ENCODE measurements at places on chromosomes 3 and 15.

DNA sequence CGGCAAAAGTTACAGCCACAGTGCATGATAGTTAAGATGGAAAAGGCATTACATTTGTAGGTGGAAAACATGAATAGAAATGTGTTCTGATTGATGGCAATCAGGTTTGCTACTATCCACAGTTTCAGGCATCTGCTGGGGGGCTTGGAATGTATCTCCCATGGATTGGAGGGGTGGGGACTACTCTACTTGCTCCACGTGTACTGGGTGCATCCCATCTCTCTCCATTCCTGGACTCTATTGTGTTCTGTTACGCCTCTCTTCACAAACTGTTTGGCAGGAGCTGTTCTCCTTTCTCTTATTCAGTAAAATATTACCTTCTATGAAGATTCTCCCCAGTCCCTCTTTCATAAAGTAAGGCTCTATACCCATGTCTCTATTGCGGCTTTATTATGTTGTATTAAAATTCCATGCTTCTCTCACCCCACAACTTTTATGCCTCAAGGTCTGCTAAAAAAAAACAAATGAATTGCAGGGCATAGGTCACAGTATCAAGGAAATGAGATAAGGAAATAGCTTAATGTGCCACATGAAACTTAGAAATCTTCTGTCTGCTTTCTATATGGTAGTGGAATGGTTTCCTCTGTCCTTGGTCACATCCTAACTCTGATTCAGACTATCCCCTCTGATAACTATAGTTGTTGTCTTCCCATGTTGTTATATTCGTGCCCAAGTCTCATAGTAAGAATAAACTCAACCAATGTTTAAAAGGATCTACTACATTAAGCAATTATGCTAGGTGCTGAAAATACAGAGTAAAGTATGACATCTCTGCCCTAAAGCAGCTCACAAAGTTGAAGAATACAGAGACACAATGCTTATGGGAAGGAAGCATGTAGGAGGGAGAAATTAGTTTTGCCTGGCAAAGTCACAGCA lies 43.2 kb downstream of the LRRFIP2 start:
- no peak for DNase-seq

- no peak for DNase-seq
Measured at GRCh38 chr15:84111575-84111974, 124.0 kb upstream of the GOLGA6L4 start.

- DNase-seq = no peak
Measured at GRCh38 chr3:194220901-194221326, 85.0 kb downstream of the HES1 start.

- no peak for DNase-seq
Measured at GRCh38 chr15:63338170-63338569, 43.5 kb downstream of the CA12 start.

GRCh38 chr3:45644791-45645201 lies 44.4 kb upstream of the SACM1L start:
- DNase-seq = no peak

DNA sequence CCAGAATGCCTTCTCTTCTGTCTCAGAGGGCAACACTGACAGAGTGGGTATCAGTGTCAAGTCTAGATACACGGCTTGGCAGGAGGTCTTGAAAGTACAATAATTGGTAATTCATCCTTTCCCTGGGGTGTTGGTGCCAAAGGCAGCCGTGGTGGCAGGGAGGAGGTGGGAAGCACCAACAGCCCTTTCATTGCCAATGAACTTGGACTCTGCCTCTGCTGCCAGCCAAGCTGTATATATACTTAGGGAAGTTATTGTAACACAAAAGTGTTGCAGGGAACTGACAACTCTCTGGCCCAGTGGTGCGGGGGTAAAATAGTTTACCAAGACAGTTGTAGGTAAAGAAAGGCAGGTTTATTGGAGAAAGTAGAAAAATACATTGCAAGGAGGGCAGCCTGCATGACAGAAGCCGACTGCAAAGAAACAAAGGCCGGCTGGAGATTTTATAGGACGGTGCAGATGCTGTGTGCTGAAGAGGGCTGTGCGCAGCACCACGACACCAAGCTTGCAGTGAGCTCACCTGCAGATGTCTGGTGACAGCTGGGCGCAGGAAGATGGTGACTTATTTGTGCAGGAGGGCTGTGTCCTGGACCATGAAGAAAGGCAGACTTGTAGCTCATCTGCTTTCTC lies 4.0 kb upstream of the FAM3D start:
- no peak for DNase-seq

DNA sequence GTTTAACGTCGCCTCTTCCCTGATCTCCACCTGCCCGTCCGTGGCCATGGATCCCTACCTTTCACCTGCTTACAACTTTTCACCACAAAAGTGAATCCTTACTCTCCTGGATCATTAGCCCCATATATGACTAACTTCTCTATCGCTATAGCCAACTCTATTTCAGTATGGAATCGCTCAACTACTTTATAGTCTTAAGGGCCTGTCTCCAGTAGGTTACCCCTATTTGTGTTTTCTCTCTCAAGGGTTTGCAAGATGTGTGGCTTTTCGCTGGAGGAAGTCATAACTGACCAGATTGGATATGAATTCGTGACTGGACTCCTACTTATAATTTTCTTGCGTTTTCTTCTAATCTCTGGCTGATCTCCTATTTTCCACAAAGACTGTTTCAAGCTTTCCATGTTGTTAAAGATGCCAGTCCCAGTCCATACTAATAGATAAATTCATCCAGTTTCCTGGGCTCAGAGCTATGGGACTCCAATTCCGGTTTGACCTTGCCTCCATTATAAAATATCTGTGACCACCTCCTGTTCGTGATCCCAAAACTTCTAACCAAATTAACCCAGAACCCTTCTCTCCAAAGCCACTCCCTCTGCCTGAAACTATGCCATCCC lies 1.3 kb upstream of the STAG1 start:
- no peak for DNase-seq

GRCh38 chr15:25864966-25865365 lies 1.8 kb upstream of the ATP10A start:
- no peak for DNase-seq

DNA sequence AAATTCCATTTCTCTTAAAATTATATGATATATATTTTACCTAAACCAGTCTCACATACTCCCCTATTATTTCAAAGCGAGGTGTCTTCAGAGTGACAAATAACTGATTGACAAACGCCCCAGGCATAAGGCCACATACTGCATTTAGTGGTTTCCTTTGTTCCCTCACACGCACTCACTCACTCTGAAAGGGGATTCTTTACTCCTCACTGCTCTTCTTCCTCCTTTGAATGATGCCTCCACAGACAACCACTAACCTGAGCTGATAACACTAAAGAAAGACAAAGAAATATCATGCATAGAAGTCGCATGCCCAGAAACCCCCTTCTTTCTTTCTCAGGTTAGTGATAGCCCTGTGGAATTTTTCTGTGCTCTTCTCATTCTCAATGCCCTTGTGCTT lies 24.1 kb upstream of the BBX start:
- no peak for DNase-seq

DNA sequence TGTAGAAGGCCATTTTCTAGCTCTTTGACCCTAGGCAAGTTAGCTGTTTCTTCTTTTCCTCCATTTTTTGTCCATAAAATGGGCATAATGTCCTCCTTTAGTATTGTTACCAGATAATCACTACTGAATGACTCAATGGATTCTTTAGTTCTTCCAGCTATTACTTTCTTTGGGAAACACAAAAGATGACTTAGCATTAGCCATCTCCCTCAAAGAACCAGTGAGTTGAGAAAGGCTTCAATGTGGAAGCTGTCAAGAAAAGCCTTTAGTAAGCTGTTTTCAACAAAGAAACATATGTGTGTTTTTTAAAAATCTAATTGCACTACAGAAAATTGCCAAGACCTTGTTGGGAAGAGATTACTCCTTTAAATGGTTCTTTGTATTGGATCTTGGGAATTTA lies 135.7 kb downstream of the SLC9A9 start:
- DNase-seq = no peak

DNA sequence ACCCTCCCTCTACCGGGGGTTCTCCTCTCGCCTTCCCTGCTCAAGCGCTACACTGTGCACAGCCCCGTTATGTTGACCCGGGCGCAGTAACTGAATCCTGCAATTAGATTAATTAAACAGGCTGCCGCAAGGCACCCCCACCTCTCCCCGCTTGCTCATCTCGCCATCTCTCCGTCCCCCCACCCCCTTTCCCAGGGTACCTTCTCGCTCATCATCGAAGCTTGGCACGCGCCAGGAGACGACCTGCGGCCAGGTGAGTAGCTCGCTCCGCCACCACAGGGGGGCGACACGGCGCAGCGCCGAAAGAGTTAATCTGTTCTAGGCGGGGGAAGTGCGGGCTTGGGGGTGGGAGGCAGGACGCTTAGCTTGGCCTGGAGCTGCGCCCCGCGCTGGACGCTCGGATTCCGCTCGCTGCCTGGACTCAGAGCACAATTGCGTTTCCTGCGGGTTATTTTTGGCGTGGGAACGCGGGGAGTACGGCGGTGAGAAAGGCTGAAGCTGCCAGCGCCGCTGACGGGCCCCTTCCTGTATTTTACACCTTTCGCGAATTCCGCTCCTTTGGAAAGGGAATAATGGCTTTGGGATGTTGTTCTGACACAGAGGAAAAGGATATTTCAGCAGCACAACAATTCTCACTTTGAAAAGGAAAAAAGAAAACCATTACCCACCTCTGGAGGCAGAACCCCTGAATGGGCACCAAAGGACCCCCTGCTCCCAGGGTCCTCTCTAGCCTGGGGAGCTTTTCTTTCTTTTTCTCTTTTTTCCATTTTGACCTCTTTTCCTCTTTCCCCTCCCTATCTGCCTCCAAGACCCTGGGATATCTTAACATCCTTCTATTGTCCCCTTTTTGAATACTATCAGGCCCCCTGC lies 1.5 kb downstream of the DLL4 start:
- DNase-seq = no peak

DNA sequence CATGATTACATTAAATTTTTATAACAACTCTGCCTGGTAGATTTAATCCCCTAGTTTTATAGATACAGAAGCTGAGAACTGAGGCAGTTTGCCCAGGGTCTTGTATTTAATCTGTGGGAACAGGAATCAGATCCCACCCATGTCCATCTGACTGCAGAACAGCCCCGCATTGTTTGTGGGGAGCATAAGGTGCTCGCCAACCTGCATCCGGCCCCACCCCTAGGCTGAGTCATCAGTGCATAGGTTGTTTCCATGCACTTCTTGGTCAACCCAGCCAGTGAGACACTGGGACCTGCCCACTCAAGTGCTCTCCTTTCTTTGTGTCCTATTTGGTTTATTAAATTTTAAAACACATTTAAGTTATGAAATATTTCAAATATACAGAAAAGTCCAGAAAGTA lies 266.2 kb downstream of the OPA1 start:
- no peak for DNase-seq

DNA sequence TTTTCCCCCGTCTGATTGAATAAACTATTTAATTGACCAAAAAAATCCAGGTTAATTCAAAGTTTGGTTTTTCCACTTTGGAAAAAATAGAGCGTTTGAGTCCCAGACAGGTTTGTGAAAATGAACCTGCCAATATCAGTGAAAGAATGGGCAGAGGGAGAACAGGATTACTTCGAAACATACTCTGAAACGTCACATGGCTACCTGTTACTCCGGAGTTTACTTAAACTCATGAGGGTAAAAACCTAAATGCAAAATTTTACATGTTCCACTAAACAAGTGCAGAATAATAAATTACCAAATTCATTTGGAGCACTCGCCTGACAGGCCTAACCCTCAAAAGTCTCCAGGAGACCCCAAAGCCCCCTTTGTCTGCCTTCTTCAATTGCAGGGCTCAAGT lies 419.9 kb downstream of the MECOM start:
- no peak for DNase-seq

DNA sequence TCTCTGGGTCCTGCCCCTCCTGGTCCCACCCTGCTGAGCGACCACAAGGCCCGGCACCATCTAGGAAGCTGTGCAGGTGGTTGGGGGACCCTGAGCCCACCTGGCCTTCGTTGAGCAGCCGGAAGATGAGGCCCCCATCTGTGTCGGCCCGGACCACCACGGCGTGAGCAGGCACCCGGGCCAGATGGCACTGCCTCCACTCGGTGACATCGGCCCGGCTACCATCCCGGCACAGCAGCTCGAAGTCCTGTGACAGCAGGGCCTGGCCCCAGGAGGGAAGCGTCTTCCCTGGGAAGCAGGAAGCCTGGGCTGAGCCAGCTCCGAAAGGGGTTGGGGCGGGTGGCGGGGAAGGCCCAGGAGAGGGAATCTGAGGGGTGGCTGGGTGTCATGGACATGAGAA lies 12.6 kb downstream of the MELTF start:
- DNase-seq = no peak

DNA sequence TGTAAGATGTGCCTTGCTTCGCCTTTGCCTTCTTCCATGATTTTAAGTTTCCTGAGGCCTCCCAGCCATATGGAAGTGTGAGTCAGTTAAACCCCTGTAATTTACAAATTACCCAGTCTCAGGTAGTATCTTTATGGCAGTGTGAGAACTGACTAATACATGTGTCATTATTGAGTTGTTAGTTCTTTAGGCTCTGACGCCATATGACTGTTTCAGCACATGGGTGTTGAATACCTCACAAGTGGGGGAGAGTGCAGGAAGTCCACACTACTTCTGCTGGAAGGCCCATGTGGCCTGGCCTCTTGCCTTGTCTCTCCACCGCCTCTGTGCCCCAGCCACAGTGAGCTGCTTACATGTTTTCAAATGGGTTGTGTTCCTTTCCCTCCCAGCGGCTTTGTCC lies 28.5 kb downstream of the MFSD1 start:
- DNase-seq = no peak

- no peak for DNase-seq
Measured at GRCh38 chr15:85778107-85778776, 16.5 kb downstream of the KLHL25 start.

DNA sequence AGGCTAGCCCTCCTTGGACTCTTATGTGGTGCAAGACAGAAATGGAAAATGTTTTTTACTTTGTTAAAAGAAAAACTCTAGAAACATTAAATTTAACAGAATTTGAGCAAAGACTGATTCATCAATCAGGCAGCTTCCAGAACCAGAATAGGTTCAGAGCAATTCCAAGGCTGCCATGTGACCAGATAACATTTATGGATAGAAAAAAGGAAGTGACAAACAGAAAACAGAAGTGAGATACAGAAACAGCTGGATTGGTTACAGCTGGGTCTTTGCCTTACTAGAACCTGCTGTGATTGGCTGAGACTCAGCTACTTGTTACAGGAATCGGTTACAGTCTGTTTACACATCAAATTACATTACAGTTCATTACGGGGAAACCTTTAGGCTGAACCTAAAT lies 22.5 kb upstream of the OTOL1 start:
- no peak for DNase-seq

DNA sequence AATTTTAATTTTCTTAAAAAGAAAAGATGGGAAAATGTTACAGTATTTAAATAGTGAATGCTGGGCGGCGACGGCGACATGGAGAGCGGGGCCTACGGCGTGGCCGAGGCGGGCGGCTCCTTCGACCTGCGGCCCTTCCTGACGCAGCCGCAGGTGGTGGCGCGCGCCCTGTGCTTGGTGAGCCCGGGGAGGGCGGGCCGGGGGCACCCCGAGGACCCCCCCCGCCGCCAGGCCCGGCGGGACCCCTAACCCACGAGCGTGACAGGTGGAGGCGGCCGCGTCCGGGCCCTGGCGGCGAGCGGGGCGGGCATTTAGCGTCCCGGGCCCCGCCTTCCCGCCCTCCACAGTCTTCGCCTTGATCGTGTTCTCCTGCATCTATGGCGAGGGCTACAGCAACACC lies 38.4 kb upstream of the GOLGA8J start:
- peak; percentile 68 for DNase-seq

- DNase-seq = no peak
Measured at GRCh38 chr3:100081311-100081710, 33.0 kb downstream of the FILIP1L start.
